Stimulated activated CD4-positive, alpha-beta T cell treated with anti-CD3 and anti-CD28 coated beads, Interleukin-4, amount 100 ng/mL, for 48 hours (primary cell): ENCODE measurements at places on chromosomes 7 and 10.

GRCh38 chr7:158774952-158775351 lies 54.4 kb downstream of the ESYT2 start:
- DNase-seq: no peak

GRCh38 chr7:102891693-102892261 lies 21.0 kb upstream of the LRRC17 start:
- DNase-seq: no peak

DNA sequence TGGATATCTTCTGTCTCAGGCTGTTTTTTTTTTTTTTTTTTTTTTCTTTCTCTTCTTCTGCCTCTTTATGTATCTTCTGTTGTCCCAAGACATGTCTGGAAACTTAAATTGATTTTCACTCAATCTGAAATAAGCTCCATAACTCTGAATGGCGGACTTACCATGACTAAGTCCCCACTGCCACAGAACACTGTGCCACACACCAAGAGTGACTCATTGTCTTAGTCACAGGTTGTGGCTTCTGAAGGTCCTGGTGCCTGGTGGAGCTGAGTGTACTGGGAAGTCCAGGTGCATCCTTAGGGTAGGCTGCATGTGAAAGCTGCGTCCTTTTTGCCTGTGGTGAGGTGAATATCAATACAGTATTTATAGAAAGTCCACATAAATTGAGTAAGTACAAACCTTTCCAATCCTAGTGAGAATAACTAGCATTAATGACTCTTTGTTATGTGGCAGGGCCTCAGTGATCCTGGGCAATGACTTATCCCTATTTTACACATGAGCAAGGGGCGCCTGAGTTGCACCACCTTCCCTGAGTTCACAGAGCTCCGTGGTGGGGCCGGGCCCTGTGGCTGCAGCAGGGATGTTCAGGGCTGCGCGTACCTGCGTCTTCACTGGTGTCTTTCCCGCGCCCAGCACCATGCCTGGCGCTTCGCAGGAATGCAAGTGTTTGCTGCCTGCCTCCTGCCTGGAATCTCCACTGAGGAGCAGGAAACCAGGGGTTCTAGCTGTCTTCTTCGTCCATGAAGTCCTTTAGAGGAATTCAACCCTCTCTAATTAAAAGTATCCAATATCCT lies 4.3 kb downstream of the PFKP start:
- DNase-seq: no peak

DNA sequence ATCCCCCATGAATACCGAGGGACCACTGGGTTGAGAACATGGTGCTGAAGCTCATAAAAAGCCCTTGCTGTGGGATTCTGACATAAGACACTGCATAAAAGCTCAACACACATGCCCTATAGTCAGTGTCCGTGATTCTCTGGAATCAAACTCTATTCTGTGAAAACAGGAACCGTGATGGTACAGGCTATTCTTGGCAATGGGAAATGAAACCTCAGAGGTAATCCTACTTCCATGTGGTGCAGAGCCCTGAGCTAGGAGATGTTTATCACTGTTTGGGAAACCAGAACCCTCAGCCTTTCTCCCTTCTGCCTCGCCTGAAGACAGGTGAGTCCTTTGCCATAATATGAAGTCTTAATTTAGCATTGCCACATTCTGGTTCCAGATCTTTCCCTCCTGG lies 80.8 kb upstream of the PRSS1 start:
- DNase-seq: no peak

DNA sequence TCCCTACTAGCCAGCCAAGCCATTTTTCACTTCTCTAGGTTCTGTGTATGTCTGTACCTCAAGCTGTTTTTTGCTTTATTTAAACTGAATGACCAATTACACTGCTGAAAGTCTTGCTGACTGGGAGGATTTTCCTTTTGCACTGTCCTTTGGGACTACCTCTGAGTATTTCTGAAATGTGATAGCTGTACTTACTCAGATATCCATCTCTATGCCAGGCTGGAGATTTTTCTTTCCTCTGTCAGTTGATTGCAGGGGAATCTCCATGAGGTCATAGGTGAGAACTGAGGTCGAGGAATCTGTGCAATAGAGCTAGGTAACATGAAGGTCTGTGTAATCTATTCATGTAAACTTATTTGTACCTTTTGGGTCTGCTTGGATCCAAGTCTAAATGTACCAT lies 38.9 kb upstream of the ANKRD1 start:
- no peak for DNase-seq

- DNase-seq: no peak
Observed at GRCh38 chr10:80154978-80155695, 22.6 kb downstream of the PLAC9 start.

DNA sequence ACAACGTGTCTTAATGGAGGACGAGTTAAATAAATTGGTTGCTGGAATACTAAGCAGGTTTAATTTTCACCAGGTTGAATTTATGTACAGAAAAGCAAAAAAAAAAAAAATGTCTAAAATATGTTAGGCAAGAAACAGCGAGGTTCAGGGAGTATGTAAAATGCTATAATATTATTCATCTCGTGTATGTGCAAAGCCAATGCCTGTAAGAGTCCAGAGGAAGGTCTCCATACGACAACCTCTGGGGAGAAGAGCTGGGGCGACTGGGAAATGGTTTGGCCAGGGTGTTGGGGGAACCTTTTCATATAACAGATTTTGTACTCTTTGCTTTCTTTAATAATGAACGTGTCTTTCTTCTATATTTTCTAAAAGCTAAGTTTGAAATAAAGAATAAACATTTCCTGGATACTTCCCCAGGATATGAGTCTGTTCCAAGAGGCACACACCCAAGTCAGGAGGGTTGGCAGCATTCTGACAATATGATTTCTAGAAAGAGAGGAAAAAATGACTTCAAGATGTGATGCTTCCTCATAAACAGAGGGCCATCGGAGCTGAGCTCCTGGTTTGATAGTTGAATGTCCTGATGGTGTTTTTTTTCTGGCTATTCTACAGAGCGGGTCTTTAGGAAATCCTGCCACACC lies 208.6 kb upstream of the MGMT start:
- DNase-seq: no peak

DNA sequence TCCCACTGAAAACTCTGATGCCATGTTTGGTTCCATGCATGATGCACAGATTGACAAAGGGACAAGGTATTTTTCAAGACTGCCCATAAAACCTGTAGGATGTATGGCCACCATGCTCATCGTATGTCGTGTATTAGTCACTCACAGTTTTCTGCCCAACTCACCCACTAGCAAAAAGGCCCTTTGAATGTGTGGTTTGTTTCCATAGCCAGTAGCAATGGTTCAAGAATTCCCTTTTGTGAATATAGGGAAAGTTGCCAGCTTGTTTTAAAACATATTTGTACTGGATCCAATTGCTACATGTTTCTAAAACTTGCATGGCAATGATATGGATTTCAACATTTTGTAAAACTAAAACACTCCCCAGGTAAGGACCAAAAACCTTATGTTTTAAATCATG lies 280.9 kb upstream of the YAE1 start:
- no peak for DNase-seq

DNA sequence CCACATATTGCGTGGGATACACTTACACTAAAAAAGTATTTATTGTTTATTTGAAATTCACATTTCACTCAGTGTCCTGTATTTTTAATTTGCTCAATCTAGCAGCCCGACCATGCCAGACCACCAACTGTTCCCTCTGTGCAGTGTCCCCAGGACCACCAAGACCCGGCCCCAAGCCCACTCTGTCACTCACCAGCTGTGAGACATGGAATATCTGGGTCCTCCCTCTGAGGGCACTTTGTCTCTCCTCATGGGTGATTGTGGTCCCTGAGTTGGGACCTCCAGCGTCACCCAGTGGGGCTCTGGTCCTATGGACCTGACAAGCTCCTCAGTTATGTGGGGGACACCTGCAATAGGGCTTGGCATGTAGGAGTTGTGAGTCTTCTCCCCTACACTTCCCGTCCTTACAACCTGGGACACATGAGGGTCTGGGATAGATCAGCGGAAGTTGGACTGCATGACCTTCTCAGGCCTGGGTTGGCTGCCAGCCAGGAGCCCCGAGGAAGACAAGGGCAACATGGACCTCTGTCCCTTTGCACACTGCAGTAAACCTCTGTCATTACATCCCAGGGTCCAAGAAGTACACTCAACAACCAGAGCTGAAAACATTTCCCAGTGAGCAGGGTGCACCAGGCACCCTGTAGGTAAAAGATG lies 12.1 kb downstream of the C10orf71 start:
- DNase-seq: no peak

DNA sequence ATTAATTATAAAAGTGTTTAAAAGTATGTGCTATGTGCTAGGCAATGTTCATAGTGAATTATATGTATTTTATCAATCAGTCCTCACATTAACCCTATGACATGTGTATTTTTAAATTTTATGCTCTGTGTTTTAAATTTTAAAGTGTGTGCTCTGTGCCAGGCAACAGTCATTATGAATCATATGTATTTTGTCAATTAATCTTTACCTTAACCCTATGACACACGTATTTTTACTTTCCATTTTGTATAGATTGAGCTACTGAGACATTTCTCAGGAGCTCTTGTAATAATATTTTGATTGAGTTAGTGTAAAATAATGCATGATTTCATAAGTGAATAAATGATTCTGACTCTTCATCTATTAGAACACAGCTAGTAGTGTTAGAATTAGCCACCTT lies 117.8 kb downstream of the THSD7A start:
- DNase-seq: no peak

GRCh38 chr7:44893710-44894234 lies 8.4 kb upstream of the PURB start:
- DNase-seq: no peak

- DNase-seq: no peak
Observed at GRCh38 chr7:27116031-27116961, 13.8 kb upstream of the HOXA2 start.

DNA sequence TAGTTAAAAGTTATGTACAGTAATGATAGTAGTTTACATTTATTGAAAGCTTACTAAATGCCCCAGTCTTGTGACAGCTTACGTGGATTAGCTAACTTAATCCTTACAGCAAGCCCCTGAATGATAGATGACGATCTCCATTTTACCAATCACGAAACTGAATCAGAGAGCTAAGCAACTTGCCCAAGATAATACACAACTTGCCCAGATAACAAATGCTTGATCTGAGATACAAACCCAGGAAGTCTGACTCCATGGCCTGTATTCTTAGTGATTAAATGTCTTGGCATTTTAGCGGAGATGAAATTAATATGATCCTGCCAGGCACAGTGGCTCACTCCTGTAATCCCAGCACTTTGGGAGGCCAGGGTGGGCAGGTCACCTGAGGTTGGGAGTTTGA lies 46.9 kb upstream of the FMC1 start:
- no peak for DNase-seq

DNA sequence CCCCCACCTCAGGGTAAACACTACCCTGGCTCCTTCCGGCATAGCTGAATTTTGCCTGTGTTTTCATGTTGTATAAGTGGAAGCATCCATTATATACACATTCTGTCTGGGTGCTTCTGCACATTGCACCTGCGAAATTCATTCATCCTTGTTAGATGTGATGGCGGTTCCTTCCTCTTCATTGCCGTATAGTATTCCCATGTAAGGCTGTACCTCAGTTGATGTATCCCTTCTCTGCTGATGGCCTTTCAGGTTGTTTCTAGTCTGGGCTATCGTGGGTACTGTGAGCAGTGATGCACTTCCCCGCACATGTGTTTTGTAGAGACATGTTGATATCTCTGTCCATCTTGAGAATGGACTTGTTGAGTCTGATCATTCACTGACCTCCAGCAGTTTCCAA lies 28.9 kb downstream of the ELFN1 start:
- no peak for DNase-seq

DNA sequence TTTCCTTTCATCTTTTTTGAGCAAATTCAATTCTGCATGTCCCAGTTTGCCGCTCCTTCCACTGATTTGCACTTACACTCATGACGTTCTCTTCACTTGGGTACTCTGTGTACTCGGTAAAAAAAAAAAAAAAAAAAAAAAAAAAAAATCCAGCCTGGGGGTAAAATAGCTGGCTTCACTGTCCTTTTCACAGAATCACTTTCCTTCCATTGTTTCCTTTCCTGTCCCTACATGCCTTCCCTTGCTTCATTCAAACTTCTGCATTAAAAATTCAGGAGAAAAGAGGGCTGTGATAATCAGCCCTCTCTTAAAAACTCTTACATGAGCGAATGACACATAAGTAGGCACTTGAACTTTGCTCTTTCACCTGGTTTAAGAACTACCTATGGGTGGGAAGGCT lies 8.7 kb downstream of the ANKRD1 start:
- no peak for DNase-seq

- no peak for DNase-seq
Observed at GRCh38 chr10:11720260-11720741, 21.9 kb upstream of the ECHDC3 start.

- DNase-seq: no peak
Observed at GRCh38 chr10:7389844-7390243, 21.0 kb downstream of the SFMBT2 start.

GRCh38 chr10:29386342-29386999 lies 97.6 kb downstream of the LYZL1 start:
- no peak for DNase-seq
